ENCODE measurements at places on chromosomes 4 and X.

GRCh38 chr4:57194068-57194611 is 84.0 kb upstream of the IGFBP7 start:
- DNase-seq, result no peak

DNA sequence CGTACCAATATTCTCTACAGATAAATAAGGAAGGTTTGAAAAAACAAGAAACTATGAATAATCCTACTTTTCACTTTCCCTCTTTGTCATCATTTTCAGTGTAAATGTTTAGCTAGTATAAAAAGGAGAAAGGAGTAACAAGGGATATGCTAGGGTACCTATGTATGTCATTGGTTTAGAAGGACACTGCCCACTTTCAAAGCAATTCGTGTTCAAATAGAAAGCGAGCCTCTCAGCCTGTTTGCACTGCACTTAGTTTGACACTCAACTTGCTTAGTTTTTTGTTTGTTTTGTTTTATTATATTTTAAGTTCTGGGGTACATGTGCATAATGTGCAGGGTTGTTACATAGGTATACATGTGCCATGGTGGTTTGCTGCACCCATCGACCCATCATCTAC is 21.6 kb upstream of the RXFP1 start:
- no peak for DNase-seq

DNA sequence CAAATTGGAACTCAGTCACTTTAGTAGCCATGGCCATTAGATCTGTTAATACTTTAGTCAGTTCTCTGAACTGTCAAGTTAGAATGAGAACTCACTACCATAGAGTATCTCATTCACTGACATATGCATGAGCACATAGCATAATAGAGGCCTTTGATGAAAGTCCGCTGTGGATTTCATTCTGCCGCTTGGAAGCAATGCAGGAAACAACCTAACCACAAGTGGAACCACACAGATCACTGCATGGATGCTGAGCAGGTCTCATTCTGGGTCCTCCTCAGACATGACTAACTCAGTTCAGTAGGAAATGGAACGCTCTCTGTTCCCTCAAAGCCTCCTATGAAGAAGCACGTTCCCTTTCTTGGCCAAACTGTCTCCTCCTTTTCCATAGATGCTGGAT is 1624.8 kb upstream of the TENM3 start:
- no peak for DNase-seq

GRCh38 chr4:142567199-142567598 is 278.9 kb downstream of the INPP4B start:
- DNase-seq, result peak; percentile 47

GRCh38 chrX:110406822-110407221 is 48.2 kb downstream of the RTL9 start:
- DNase-seq, result no peak

GRCh38 chrX:118164138-118164537 is 47.5 kb upstream of the KLHL13 start:
- DNase-seq, result no peak

DNA sequence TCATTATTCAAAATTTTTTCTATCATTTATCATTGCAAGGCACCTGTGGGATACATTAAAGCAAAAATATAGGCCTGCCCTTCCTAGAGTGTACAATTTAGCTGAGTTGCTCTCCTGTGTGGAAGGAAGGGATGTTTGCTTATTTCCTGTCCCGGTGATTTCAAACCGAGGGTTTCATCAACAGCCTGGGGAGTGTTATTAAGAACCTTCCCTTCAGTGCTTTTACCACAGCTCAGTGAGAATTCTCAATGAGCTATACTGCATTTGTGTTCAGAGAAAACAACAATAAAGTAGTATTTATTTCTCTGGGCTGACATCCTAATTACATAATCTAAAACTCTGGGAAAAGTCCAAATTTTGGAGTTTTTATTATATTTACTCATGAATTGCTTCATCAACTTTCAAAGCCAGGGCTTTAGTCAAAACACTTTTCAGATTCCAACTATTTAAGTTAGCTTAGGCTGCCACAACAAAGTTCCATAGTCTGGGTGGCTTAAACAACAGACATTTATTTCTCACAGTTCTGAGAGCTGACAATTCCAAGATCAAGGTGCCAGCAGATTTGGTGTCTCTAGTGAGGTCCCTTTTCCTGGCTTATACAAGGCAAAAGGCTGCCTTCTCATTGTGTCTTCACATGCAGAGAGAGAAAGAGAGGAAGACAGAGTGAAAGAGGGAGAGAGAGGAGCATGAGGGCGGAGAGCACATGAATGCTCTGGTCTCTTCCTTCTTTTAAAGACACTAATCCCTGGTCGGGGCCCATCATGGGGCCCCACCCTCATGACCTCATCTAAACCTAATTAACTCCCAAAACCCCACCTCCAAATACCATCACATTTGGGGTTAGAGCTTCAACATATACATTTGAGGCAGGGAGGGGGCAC is 62.6 kb downstream of the MMRN1 start:
- DNase-seq, result no peak

DNA sequence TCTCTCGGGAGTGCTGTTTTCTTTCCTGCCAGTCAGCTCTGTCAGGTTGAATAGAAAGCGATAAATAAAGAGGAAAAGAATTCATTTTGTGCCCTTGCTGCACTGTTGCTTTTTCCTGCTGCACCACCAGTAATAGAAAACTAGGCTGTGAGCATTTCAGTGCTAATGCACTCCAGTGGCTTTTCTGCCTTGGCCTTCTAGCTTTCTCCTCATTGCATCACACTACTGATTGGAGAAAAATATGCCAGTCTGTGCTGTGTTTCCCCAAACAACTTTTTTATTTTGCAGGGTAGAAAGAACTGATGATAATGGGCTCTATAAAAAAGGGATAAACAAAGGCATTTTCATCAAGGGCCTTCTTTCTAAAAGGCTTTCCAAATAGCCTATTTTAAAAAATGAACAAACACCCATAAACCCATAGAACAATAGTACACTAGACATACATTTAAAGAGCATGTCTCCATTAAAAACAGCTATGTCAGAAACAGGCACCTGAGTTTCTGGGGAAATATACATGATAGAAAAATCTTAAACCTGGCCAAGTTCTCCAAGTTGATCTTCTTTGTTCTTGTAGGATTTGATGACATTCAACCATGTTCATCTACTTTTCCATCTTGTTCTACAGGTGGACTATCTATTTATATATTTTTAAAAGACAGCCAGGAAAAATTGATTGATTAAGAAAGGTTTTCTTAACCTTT is 86.3 kb downstream of the GPRIN3 start:
- DNase-seq, result no peak

DNA sequence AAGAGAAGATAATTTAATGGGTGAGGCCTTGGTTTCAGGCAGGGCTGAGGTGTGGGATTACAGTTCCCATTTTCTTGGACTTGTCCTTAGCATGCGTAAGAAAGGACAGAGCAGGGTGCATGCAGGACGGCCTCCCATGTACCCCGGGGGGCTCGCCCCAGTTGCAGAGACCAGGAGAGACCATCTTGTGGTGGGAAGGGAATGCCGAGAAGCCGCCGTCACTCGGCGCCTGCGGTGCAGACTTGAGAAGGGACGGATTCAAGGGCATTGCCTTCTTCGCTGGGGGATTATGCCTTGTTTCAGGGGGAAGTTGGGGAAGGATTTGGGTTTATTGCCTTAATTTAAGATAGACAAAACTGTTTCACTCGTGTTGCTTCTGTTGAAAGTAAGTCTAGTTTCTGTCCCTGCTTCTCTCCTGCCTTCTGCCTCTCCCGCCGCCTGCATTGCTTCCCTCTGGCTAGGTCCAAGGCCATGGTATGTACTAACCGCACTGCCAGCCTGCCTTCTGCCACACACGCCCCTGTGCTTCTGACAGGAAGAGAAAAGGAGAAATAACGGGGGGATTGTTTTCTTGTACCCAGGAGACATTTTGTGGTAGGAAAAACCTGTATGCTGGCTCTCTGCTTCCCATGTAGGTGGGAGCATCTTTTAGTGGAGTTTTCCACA is 175.9 kb downstream of the DCLK2 start:
- DNase-seq, result no peak

- no peak for DNase-seq
These were observed 126.9 kb upstream of the GIMD1 start for GRCh38 chr4:106495476-106495875.

GRCh38 chrX:1564750-1565683 is 26.4 kb upstream of the AKAP17A start:
- no peak for DNase-seq

DNA sequence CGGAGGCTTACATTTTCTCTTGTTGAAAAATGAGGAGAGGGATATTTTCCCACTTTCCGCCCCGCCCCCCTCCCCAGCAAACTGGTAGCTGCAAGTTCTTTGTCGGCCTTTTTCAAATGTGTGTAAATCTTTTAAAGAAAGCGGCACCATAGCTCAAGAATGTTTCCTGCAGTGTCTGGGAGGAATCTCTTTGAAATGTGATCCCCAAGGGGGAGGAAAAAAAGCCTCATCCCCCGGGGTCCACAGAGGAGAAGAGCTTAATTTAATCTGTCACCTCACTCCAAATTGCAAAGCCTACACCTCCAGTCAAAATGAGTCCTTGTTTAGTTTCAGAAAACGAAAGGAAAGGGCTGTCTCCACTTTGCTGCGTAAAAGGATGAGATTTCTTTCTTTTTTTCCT is 34.8 kb downstream of the ASMT start:
- DNase-seq, result no peak

- no peak for DNase-seq
These were observed 7.0 kb upstream of the ATP6AP2 start for GRCh38 chrX:40573763-40574162.

GRCh38 chr4:13920901-13921300 is 293.4 kb upstream of the BOD1L1 start:
- DNase-seq, result no peak

- DNase-seq, result no peak
These were observed 134.8 kb upstream of the LDB2 start for GRCh38 chr4:17033025-17033767.

- DNase-seq, result no peak
These were observed 199.5 kb downstream of the AFAP1 start for GRCh38 chr4:7739918-7740865.

DNA sequence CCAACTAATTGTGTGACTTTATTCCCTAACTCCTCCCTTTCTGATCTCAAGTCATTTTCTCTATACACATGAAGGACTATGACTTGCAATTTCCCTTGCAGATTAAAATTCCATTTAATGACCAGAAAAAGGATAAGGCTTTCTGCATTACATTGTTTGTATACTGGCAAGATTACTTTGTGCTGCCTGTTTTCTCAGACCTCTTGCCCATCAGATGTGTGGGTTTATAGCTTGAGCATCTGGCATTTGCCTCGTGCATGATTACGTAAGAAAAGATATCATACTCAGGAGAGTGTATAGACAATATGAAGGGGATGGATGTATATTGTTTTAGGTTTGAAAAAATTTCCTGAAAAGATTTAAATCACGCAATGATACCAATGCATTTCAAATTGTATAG is 593.8 kb upstream of the SLIT2 start:
- no peak for DNase-seq

GRCh38 chr4:26985873-26986272 is 125.2 kb downstream of the STIM2 start:
- peak; percentile 7 for DNase-seq

GRCh38 chrX:119622356-119623232 is 16.4 kb upstream of the NKRF start:
- no peak for DNase-seq

- no peak for DNase-seq
These were observed 1480.5 kb upstream of the IGFBP7 start for GRCh38 chr4:58590722-58591121.

DNA sequence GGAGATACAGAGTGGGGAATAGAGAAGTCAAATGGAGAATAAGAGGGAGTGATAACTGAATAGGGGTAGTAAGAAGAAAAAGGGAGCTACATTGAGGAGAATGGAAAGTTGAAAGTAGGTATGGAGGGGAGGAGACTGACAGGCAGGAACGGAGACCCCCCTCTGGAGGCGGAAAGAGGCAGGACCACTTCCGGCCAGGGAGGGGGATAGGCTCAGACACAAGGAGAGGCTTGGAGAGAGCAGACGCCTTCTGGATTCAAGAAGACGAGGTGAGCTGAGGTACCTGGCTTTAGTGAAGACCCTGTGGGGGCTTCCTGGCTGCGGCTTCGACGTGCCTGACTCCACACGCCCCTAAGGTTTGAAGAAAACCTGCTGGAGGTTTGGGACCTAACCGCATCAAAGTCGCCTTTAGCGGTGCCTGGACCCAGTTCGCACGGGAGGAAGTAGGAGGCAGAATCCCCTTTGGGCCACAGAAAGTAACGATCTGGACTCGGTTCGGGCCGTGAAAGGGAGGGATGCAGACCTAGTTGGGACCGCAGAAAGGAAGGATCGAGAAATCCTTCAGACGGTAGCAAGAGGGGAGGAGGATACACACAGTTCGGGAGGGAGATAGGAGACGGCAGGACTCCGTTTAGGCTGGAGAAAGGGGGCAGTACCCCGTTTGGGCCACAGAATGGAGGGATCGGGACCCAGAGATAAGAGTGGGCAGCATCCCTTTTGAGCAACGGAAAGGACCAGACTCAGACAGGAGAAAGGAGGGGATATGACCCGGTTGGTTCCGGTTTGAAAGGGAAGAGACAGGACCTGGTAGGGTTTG is at the start of gene TRO:
TSS of gene TRO (plus strand) at position 215 of the 817 bp plus-strand sequence. CDS start 1,423 bp downstream, outside the sequence.
- DNase-seq, result no peak

GRCh38 chrX:151167791-151168345 is 8.5 kb upstream of the GPR50 start:
- DNase-seq, result no peak

- DNase-seq, result no peak
These were observed 16.7 kb upstream of the SOD3 start for GRCh38 chr4:24778464-24779225.

- DNase-seq, result no peak
These were observed 76.9 kb downstream of the EGF start for GRCh38 chr4:109989618-109990017.

DNA sequence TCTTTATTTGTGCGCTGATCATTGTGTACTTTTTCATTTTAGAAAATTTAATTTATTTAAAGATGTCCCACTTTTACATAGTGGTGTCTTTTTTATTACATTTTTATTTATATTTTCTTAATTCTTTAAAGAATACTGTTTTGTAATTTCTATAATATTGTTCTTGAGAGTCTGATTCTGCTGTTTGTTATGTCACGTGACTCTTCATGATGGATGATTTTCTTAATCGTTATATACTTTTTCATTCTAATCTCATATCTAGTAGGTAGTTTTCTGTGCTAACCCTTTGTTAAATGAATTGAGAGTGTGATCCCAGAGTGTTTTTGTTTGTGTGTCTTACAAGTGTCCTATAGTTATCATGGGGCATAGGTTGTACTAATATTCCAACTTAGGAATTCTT is 568.2 kb upstream of the AMOT start:
- DNase-seq, result no peak

- no peak for DNase-seq
These were observed 25.1 kb downstream of the SMIM31 start for GRCh38 chr4:164779080-164779479.

All from activated T-cell treated with anti-CD3 and anti-CD28 coated beads for 24 hours (primary cell).